SK-N-SH treated with all-trans-retinoic acid at 6 μM for 48 hours (cell line): ENCODE measurements at places on chromosomes 6 and 20.

- ATAC-seq = no peak
Observed at GRCh38 chr6:30006170-30007131, 54.6 kb upstream of the POLR1H start.

DNA sequence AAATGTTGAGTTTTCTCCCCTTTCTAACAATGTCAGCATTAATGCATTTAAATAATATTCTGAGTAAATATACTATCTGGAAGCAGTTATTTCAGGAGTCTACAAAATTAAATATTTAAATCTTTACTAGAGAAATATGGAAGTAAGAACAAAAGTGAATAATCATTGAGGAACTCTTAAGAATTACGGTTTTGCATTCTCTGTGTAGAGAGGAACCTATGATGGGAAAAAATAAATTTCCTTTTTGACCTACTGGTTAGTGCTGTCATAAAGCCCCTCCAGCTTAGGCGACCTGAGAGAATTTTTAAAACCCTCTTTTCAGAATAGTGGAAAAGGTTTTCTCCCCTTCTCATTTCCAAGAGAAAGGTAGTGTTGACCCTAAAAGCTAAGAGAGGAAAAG, 64.8 kb downstream of the ATXN1 start:
- no peak for ATAC-seq

GRCh38 chr20:14881518-14881917, 544.1 kb upstream of the FLRT3 start:
- no peak for ATAC-seq

DNA sequence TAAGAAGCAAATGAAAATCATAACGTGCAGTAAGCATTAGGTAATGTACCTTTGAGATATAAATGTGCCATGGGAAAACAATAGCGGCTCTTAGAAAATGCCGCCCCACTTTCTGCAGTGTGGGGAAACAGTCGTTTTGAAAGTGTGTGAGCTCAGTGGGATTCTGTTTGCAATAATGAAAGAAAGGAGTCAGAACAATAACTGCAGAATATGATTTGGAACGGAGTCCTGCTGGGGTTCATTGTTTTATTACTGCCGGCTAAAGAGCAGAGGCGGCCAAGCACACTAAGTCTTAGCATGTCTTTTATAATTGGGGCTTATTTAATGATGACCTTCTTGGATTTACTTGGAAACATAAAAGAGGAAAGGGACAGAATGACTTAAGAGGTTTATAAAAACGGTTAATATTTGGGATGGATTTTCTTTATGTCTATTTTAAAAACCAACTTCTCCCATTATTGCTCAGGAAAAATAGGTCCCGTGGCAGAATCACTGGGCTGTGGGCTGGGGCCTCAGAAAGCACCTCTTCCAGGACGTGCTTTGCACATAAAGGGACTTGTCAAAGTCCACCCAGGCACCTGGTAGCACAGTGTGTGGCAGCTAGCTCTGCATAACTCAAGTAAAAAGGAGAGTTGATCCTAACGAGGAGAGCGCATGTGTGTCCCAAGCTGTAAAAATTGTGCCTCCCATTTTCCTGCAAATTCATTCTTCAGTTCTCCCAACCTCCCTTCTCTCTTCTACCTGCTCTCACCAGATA, 44.0 kb upstream of the SLC22A16 start:
- ATAC-seq = no peak

DNA sequence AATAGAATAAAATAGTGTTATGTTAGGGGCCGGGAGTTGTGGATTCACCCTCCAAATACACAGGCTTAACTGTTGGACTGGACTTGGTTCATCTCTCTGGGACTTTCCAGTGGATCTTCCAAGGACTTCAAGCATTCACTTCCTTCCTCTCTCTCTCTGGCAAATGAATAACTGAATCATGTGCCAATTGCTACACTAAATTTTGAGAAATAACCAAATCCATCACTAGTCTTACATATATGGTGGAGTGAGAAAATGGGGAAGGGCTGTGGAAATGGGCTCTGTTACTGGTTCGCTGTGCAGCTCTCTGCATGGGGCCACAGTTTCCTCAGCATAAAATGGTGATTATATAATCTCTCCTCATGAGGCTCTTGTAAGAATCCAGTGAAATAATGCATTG, 6.8 kb upstream of the KIAA1755 start:
- no peak for ATAC-seq
